ENCODE measurements at places on chromosomes 12 and 14.

GRCh38 chr14:31936115-31936514 is 141.0 kb upstream of the ARHGAP5 start:
- no peak for DNase-seq

DNA sequence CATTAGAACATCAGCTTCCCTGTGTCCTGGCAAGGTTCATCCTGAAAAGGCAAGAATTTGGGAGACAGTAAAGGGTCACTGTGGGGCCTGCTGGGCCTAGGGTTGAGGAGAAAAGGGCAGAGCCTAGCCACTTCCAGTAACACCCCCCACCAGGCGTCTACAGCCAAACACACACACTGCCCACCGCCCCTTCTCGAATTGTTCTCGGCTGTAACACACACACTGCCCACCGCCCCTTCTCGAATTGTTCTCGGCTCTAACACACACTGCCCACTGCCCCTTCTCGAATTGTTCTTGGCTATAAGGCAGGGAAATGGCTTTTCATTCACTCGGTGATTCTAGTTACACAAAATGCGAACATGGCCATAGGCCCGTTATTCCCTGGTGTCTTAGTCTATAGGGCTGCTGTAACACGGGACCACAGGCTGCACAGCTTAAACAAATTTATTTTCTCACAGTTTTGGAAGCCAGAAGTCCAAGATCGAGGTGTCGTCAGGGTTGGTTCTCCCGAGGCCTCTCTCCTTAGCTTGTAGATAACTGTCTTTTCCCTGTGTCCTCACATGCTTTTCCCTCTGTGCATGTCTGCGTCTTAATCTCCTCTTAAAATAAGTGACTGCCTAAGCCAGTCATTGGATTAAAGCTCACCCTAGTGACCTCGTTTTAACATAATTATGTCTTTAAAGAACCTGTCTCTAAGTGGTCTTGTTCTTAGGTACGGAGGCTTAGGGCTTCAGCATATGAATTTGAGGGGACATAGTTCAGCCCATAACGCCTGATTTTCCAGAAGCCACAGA is 171.0 kb downstream of the ADGRD1 start:
- no peak for DNase-seq

GRCh38 chr14:36317650-36318049 is 2.8 kb downstream of the MBIP start:
- no peak for DNase-seq

GRCh38 chr14:22997676-22998323 is 12.1 kb downstream of the C14orf93 start:
- no peak for DNase-seq

DNA sequence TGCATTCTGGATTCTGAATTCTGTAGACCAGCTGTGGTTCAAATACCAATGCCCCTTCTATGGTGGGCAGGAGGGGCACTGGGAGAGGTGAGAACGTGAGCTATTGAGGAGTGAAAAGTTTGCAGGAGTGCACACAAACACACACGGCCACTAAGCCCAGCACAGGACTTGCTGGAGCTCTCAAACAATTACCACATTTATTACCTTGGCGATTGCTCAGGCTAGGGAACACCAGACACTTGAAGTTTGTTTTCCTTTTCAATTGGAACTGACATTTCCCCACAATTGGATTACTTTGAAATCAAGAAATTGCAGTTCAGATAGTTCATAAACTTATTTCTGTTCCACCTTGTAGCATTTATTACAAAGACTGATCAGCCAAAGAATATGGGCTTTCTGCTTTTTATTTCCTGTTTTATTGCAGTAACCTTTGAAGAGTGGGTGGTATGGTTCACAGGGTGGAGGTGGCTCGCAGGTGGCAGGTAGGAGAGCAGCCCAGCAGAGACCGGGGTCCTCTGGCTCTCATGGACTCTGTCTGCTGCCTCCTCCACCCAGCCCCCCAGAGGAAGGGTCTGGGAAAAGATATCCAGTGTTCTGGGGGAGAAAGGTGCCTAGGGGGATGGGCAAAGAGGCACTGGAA is 429.8 kb upstream of the CCDC196 start:
- no peak for DNase-seq

DNA sequence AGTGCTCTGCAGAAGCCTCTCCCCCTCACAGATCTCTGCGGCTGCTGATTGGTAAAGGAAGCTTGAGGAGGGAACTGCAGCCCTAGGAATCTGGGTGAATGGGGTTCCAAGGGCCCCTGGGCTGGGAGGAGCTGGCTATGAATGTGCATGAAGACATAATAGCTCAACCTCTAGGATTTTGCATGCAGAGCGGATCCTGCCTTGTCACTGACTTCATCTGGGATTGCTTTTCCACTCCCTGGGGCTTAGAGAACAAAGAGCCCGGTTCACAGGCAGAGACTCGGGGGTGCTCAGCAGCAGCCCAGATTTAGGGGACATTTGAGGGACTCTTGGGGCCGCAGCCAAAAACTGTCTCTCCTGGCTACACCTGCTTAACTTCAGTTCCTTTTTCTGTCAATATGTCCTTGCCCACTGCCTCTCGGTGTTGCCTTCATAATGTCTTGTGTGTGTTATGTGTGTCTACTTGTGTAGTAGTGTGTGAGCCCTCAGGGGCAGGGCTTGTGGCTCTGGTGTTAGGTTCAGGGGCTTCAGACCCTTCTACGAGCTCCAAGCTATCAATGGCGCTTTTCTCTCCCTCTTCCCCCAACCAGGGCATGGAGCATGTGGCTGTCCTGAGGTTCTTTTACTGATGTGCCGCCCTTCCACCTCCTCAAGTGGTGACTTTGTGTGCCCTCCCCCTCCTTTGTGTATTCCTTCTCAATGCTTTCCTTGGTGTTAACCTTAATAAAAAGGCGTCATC is 1.9 kb downstream of the CCDC184 start:
- DNase-seq: no peak

DNA sequence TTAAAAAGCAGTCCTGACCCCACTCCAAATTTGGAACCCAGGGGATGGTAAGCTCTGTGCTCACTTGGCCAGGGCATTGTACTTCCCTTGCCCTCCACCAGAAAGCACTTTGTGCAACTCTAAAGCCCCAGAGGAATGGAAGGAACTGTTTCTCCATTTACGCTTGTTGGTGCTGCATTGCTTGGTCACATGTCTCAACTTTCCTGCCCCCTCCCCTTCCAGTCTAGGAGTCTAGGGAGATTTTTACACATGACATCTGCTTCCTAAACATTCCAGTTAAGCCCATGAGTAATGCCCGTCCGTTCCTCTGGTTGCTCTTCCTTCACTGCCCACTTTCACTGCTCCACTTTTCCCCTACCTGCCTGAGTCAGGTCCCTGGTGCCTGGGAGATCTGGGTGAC is 92.6 kb upstream of the MAP1LC3B2 start:
- DNase-seq: no peak

DNA sequence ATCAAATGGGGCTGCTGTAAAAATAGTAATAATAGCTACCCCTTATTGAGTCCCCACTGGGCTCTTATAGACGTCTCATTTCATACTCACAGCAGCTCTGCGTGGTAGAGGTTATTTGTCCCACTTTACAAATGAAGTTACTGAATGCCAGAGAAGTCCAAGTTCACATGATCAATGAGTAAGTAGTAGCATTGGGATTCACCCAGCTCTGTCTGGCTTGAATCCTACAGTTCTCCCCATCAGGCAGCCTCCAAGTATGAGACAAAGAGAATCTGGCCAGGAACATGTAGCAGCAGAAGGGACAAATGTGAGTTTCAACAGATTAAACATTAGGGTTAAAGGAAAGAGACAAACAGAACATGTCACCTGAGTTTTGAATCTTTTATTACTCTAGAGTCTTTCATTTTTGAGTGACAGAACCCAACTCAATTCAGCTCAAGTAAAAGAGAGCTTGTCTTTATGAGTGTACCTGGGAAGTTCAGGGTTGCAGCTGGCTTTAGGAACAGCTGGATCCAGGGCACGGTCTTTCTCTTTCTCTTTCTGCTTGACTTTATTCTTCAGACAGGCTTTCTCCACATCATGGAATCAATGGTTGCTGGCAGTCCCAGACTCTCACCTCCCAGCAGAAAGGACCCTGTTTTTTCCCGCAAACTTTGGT is 64.1 kb upstream of the JDP2 start:
- no peak for DNase-seq

DNA sequence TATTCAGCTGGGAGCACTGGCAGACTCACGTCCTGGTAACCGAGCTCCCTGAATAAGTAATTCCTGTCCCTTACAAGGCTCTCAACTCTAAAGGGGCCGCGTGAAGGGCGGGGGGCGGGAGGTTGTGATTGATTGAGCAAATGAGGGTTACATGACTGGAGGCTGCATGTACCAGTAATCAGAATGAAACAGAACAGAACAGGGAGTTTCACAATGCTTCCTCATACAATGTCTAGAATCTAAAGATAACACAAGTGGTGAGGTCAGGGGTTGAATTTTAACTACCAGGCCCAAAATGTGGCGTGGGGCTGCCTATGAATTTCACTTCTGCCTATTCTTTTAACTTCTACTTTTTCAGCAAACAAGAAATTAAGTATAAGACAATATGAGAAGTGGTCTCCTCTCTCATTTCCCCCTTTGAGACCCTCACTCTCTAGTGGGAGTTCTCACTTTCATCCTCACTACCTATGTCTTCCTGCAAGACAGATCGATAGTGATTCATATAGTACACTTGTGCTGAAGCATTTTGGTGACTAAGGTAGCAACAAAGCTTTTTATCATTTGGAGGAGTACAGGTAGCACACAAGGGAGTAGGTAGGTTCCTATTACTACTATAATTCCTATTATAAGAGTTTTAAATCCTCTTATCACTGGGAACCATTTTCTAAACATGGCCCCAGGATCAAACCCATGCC is 239.8 kb downstream of the KTN1 start:
- DNase-seq: no peak

GRCh38 chr12:90899456-90900182 is 55.4 kb downstream of the CCER1 start:
- no peak for DNase-seq

DNA sequence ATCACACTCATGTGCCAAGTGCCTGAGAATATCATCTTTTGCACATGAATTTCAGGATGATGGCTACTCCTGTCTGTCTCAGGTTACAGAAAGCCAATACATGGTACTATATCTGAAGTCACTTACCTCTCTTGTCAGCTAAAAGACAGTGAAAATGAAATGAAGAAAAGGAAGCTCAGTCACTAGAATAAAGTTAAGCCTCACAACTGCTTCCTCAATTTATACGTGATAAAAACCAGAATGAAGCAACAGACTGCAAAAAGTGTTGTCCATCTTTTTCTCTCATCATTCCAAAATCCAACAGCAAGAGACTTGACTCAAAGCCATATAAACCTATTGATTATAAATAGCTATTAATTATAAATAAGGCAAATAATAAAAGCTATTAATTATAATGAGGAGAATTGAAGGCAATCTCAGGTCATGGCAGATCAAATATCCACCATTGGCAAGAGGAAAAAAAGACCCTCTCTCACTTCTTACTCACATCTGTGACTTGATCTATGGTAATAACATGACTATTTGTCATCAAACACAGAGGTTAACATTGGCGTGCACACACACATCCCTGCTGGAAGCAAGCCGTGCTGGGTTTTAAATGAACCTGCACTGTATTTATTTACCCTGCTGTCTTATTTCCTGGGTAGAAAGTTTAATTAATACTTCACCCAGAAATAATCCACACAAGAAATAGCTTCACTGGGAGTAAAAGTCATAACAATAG is 10.0 kb downstream of the NIN start:
- no peak for DNase-seq

DNA sequence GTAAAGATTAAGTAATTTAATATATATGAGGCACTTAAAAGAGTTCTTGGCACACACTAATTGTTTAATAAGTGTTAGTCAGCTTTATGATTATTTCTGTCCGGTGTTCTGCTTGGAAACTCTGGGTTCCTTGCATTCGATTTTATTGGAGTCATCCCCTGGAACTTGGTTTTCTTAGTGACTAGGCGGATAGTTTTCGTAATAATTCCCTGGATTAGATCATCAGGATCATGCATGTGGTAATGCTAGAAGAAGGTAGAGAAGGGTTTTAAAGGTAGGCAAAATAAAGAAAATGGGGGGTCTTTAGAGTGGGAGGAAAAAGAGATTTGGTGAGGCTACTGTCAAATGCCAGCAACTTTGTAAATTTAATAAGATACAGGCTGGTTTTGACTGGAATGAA is 88.4 kb downstream of the MYF5 start:
- DNase-seq: no peak

DNA sequence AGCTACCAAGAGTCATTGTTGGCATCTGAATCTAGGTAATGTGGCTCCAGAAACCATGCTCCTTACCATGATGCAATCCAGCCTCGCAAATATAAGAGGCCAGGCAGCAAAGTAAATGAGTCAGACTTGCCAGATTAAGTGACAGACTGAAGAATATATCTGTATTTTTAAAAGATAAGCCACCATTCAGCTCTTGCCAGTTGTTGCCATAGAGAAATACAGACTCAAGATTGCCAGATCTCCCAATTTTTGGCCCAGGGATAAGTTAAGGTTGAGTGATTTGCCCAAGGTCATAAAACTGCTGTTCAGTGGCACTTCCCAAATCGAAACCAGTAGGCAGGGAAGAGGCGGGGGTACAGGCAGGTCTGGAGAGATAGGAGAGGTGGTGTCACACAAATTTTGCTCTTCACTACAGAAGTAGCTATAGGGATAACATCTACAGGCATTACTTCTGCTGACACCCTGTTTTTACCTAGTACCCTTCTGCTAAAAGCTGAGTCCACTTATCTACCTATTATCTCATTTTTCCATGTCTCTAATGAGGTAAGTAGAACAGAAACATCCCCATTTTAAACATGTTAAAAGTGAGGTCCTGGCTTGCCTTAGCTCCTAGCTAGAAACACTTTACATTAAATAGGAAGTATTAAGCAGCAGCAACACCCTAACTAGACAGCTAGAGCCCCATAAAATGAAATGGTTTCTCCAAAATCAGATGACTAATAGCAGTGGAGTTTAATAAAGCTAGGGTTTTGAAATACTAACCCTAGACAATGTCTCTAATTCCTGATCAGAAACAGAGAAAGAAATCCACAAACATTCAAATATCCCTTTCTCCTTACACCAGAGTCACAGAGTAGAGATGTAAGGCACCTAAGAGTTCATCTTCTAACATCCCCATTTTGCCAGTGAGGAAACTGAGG is 19.5 kb downstream of the DCAF5 start:
- DNase-seq: no peak

DNA sequence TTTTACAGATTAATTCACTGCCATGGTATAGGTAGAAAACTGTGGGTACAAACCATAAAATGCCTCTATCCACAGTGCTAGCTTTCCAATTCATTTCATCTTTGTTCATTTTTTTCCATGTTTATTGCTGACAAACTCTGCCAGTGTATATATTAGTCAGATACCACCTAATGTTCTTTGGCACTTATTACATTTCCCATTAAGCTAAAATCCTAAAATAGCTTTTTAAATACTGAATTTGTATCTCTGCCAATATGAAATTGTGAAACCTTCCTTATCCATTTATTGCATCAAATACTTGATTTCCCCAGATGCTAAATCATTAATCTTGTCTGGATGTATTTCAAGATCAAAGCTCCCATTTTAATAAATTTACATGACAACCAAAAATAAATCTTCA is 150.1 kb upstream of the FSCB start:
- DNase-seq: no peak
